ENCODE measurements at places on chromosomes 13 and 19.

GRCh38 chr13:30173303-30173610 is 134.1 kb downstream of the KATNAL1 start:
- no peak for DNase-seq

DNA sequence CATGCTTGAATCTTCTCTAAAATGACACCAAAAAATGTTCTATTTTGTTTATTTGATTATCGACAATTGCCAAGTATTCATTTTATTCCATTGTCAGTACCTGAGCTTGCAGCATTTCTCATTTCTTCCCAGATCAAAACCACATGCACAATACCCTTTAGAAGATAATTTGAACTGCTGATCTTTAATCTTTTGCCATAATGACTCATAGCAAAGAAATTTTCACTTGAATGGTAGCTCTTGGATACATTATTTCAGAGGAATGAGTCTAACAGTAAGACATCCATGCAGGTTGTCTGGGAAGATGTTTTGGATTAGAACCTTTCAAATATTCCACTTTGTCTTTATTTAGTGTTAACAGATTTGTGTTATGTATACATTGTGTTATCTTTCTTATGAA is 42.0 kb upstream of the RXFP2 start:
- no peak for DNase-seq

DNA sequence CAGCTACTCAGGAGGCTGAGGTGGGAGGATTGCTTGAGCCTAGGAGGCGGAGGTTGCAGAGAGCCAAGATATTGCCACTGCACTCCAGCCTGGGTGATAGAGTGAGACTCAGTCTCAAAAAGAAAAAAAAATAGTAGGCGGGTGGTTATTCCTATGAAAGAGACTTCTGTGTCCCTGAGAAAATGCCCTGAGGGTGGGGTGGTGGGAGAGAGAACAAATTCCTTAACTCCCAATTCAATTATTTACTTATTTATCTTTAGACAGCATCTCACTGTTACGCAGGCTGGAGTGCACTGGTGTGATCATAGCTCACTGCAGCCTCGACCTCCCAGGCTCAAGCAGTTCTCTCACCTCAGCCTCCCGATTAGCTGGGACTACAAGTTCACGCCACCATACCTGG is 10.3 kb upstream of the EEF2 start:
- no peak for DNase-seq

DNA sequence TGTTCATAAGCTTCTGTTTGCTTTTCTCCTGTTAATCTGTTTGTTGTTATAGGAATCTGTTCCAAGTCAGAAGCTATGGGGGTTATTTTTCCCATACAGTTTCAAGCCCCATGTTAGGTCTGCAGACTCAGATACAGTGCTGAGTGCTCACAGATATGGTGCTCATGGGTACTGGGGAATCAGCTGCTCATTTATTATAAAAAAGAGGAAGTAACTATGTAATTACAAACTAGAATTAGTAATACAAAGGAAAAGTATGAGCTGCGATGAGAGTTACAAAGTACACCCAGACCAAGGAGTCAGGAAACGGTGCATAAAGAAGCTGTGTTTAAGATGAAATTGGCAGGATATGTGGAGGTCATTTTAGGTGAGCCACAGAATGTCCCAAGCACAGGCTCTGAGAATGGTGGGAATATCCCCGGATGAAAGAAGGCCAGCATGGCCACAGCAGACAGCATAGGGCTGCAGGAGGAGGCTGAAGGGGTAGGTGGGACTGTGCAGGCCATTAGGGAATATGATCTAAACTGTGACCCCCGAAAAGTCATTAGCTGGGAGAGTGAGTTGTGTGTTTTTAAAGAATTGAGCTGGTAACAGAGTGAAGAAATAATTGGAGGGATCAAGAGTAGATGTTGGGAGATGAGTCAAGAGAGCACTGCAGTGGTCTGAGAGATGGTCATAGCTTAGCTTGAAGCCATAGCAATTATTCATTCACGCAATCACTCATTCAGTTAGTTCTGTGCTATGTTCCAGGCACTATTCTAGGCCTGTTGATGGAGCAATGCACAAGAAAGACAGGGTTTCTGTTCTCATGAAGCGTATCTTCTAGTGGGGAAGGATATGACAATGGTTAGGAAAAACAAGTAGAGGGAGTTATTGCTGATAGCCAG is 177.4 kb upstream of the UBL3 start:
- DNase-seq: no peak

DNA sequence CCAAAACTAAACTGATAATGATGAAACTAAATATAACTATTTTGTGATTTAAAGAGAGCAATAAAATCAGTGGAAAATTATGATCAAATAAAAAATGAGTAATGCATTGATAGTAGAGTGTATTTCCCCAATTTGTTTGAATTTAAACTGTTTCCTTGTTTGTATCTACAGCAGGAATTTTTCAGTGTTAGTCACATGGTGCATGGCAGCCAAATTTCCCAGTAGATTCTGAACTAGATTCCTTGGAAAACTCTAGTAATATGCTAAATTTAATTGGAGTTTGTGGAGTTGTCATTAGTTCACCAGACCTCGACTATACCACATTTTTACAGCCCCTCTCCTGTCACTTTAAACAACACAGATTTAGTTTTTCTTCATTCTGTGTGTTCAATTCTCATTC is 156.2 kb downstream of the PCCA start:
- DNase-seq: no peak

DNA sequence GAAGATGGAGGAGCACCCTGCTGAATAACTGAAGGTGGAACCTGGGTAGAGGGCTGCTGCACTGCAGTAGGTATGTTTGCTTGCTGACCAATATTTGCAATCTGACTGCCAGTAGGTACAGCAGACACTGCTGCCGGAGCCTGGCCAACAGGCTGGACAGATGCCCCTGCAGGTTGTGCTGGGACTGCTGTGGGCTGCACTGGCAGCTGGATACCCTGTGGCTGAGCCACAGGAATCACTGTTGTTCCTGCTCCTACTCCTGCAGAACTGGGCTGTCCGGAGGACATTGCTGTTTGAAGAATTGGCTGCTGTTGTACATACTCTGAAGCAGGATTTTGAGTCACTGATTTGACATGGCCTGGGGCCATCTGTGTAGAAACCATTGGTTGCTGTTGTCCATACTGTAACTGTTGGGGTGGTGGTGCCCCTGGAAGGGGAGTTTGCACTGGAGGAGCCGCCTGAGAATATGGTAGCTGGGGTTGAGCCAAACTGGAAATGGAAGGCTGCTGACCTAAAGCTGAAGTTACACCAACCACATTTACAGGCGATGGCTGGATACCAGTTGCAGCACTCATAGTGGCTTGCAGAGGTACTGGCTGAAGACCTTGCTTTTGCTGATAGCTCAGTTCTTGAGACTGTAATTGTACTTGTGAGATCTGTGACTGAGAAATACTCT is 2.2 kb downstream of the TSC22D1 start:
- DNase-seq: peak; percentile 63

GRCh38 chr19:435056-435706 is 25.7 kb downstream of the SHC2 start:
- DNase-seq: no peak

DNA sequence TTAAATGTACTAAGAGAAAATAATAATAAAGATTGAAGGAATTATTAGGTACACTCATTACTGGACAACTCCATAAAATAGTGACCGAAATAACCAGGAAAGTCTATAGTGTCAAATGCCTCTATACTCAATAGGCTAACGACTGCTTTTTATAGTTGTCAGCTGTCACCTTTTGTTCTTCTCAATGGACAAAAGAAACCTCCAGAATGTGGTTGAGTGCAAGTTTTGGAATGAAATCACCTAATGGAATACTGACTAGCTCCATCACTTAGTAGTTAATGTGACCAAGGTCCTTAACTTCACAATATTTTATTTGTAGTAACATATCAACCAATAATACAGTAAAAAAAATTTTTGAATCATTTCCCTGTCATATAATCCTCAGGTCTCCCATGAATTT is 18.1 kb downstream of the TSC22D1 start:
- DNase-seq: no peak

DNA sequence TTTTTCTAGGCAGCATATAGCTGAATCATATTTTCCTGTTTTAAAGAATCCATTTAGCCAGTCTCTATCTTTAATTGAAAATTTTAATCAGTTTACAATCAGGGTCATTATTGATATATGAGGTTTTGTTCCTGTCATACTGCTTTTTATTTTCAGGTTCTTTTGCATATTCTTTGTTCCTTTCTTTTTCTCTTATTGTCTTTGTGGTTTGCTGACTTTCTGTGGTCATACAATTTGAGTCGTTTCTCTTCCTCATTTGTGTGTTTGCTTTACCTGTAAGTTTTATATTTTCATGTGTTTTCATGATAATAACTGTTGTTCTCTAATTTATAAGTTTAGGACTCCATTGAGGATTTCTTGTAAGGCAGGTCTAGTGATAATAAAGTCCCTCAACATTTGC is 812.6 kb downstream of the DACH1 start:
- no peak for DNase-seq

Data from activated CD4-positive, alpha-beta T cell treated with anti-CD3 and anti-CD28 coated beads, Interleukin-2, amount 10 ng/mL, durations not matched to agents 24 days and 14 days (primary cell).